ENCODE measurements at places on chromosomes 6 and 20.
A peak's percentile ranks its signal among the peaks of the same experiment; 100 is the strongest.

GRCh38 chr6:6587696-6588063 lies 840 bp upstream of the LY86 start:
- no peak for DNase-seq

DNA sequence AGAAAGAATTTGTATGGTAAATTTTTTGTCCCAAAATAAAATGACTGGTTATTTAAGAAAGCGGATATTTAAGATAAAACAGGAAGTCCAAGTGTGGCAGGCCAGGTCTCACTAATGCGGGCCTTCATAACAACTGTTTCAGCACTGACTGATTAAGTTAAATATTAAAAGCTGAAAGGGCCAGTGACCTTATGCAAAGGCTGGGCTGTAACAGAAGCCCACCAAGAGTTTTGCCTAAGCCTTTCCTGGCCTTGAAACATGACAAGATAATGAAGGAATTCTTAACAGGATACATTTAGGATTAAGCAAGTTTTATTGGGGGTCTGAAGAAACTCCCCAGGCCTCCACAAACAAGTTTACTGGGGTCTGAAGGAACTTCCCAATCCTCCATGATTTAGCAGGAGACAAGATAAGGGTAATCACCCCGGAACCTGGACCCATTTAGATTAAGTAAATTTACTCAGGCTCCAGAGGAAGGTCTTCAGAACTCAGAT lies 36.3 kb downstream of the ZNF133 start:
- no peak for DNase-seq

GRCh38 chr6:13375360-13375878 lies 47.1 kb upstream of the TBC1D7 start:
- peak; percentile 71 for DNase-seq

- DNase-seq: no peak
These were observed 163.6 kb downstream of the BTBD9 start for GRCh38 chr6:38476141-38476540.

DNA sequence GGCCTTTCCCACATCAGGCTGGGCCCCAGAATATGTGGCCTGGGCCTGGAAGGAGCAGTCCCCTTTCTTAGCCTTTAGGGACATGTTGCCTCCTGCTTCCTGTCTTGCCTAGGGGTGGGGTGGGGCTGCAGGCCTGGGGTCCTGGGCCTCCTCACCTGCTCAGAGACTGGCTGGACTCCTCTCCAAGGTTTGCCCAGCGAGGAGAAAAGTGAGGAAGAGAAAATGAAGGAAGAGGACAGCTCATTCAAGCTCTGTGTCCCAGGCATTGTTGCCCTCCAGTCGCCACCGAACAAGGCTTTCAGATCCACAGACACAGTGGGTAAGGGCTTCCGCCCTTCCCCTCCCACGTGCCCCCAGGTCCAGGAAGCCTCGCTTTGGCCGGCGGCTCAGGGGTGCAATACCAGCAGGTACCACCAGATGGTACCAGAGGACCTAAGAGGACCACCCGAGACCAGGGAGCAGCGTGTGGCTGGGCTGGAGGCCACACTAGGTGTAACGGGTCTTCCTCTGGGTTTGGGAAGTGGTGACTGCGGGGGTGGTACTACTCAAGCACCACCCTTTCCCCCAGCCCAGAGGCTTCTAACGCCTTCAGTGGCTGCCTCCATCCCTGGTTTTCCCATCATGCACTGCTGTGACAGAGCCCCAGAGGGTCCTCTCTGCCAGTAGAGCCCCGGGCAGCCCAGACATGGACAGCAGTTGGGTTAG lies 5.5 kb upstream of the BAK1 start:
- DNase-seq: peak; percentile 93

GRCh38 chr20:48265791-48266190 lies 480.5 kb upstream of the SULF2 start:
- DNase-seq: no peak

GRCh38 chr6:26269531-26270485 lies 95.2 kb upstream of the BTN3A2 start:
- peak; percentile 32 for DNase-seq

- no peak for DNase-seq
These were observed 25.9 kb downstream of the LYRM4 start for GRCh38 chr6:5234874-5235273.

- no peak for DNase-seq
These were observed 581.6 kb downstream of the HAO1 start for GRCh38 chr20:7358670-7359069.

DNA sequence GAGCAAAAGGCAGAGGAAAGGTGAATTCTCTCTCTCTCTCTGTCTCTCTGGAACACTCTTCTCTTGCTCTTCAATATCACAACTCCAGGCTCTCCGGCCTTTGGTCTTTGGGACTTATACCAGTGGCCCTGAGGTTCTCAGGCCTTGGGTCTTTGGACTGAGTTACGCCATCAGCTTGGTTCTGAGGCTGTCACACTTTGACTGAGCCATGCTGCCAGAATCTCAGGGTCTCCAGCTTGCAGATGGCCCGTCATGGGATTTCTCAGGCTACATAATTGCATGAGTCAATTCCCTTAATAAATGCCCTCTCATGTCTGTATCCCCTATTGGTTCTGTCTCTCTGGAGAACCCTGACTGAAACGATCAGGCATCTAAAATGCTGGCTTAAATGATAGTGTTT lies 12.9 kb downstream of the BTN2A1 start:
- DNase-seq: no peak

DNA sequence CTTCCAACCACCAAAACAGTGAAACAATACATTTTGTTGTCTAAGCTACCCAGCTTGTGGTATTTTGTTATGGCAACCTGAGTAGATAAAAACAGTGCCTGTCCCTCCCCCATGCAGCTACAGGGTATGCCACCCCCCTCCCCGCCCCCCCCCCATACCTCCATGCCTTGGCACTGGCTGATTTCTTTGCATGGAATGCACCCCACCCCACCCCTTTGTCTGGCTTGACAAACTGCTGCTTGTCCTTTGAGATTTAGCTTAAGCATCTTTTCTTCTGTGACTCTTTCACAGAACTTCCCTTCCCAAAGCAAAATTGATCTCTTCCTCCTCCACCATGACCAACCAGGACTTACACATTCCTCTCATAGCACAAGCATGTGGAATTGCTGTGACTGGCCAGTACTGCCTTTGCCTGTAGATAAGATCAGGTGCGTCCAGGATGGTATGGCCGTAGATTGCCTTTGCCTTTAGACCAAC lies 64.6 kb upstream of the ADGRF1 start:
- no peak for DNase-seq

DNA sequence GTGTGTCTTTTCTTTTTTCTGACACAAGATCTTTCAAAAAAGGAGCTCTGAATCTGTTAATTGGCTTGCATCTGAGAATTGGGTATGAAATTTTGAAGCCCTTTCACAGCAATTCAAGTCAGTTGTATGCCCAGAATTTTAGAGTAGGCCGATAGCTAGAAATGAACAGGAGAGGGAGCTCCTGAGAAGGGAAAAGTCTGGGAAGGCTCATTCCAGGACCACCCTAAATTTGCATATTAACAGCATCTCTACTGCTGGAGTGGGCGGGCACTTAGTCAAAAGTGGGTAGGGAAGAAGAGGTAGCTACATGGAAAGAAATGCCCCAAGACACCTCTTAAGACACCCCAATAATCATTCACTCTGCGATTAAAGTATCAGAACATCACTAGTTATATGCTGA lies 928.3 kb downstream of the TBC1D32 start:
- DNase-seq: no peak

GRCh38 chr20:19692685-19693119 lies 65.4 kb upstream of the RIN2 start:
- DNase-seq: peak; percentile 70

DNA sequence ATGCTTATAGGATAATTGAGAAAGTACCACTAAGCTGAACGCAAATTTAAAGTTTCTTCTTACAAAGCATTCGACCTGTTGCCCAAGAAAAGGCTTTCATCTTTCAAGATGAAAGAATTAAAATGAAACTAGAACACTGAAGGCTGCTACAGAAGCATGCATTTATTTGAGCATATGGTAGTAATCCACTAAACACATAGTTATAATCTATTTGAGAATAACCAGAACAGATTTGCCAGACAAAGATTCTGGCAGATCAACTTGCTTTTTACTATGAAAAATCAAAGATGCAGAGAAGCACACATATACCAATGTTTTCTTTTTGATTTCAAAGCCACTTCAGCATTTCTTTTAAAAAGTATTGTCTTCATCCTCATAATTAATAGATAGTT lies 412.2 kb downstream of the UTRN start:
- DNase-seq: no peak

DNA sequence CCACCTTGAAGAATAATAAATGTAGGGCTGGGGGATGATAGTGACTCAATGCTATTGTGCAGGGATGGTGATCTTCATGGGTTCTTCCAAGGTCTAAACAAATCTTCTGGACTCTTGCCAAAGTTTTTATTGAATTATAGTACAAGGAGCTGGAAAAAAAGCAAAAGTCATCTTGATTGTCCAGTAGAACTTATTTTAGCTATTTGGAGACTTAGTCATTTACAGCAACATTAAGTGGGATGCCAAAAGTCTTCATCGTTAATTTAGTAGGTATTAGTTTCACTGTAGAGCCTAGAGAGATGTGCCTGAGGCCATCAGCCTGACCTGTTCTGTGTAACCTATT lies 212.9 kb upstream of the TBX18 start:
- DNase-seq: no peak

- peak; percentile 34 for DNase-seq
These were observed 12.0 kb downstream of the ZNF217 start for GRCh38 chr20:53581444-53582250.

DNA sequence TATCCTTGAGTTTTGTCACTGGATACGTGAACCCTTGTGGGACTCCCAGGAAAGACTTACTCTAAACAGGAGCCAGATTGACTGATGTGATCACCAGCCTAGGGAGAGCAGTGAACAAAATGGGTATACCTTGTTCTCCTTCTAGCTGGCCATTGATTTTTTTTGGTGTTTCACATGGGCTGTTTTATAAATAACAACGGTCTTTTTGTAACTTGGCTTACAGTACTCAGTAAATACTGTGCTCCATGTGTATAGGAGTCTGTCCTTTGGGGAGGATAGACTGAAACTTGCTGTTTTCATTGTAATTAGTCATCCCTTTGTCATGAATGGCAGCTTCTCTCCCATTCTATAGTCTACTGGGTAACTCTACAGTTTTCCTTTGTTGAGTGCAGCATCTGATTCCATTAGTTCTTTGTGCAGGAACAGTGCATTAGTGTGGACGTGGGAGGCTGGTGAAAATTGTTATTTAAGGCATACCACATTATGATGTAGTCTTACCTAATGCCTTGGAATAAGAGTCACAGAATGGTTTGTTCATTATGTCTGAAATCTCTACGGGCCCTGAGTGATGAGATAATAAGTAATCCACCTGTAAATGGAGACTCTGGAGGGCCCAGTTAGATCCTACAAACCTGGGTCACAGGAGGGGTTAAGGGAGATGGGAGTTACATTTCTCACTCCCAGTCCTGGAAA lies 89.5 kb downstream of the TIAM2 start:
- DNase-seq: no peak

- DNase-seq: no peak
These were observed 5.9 kb downstream of the KIFC1 start for GRCh38 chr6:33397541-33397940.
